NCI-H1930 (cell line): ENCODE measurements at places on chromosomes 13 and 19.

GRCh38 chr13:25300861-25301346, 521 bp upstream of the NUP58 start:
- DNase-seq, result peak; percentile 51

- no peak for DNase-seq
Observed at GRCh38 chr19:34126966-34127365, 45.3 kb upstream of the LSM14A start.

DNA sequence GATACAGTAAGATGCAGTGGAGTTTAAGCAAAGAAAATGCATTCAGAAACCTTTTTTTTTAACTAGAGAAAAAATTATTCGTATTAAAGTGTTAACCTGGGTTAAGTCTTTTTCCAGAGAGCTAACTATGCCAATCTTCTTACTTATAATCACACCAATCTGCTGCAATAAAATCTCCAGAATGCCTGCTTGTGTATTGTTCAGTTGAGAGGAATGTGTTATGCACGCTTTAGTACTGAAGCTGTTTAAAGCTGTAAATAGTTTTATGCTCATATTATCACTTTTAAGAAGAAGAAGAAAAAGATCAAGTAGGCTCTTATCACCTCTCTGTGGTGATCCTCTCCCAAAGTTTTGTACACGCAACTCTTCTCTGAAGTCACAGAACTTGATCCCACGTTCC, 528.7 kb downstream of the RFC3 start:
- DNase-seq, result no peak

DNA sequence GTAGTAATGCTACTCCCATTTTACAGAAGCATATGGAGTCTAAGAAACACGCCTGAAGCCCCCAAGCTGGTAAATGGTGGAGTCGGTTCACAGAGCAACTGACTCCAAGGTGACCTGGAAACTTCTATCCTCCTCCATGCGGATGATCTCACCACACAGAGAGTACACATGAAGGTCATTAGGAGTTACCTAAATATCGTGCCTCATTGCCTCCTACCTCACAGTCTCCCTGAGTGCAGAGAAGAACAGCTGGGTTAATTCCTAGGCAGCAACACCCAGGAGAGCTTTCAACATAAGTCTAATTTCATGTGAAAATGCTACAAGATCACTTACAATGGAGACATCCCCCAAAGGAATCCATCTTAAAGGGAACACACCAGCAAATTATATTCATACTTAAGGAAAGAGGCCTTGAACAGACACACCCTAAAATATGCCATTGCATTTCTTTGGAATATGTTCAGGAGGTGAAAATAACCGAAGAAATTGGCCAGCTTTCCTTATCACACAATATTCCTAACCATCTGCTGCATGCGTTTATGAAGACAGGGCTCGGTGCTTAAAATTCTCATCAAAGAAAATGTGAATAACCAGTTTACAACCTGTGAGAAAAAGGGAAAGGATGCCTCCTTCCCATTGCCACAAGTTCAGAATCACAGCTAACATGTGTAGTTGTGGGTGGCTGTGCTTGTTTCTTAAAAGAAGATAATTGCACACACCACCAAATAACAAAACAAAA, 203.6 kb upstream of the NBEA start:
- DNase-seq, result no peak

DNA sequence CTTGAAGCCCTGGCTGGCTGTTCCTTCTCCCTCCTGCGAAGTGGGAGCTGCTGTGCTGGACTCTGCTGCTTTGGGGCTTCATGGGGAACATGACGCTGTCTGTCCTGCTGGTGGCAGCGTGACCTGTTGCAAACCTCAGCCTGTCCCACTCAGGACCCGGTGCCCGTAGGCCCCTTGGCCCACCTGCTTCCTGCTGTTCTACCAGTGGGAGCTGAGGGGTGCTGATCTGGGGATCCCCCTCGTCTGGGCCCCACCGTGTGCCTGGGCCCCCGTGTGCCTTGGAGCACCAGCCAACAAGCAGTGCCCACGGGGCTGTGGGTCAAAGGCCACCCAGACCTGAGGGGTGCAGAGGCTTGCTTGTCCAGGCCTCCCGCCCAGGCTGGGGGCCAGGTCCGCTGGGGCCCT, 5.3 kb downstream of the SPPL2B start:
- no peak for DNase-seq

DNA sequence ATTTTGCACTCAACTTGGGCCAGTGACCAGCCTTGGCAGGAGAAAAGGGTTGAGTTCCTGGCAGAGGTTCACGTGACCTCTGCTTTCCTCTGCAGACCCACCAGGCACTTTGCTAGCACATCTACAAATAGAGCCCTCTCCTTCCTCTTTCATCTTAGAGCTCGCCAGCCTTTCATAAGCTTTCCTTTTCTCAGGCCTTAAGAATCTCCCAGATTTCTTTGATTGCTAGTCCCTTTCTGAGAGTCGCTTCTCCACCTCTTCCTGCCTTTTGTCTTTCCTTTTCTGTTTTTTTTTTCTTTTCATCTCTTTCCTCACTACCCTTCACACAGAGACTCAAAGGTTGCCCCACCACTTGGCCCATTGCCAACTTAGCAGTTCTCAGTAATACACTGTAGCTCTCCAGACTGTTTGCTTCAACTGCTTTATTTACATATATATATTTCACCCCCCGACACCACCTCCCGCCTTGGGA, 375.7 kb upstream of the SPRY2 start:
- DNase-seq, result no peak

DNA sequence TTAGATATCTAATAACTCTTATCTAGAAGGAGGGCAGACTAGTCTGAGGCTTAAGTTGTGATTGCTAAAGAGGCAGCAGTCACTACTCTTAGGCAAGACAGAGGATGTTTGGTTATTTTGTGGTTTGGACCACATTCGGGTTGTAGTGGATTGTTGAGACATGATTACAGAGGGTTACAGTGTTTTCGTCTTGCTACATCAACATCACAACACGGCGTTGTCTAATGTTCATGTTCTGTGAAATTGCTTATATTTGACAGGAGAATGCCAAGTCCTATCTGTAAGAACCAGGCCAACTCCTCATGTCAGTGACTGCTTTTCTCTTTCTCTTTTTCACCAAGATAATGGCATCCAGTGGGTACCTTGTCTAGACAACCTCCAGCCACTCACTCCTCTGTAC, 16.8 kb upstream of the TM9SF2 start:
- DNase-seq, result no peak
